Stimulated activated CD4-positive, alpha-beta T cell treated with anti-CD3 and anti-CD28 coated beads, Interleukin-1b, Interleukin-23, amount 100 ng/mL, for 48 hours (primary cell): ENCODE measurements at places on chromosomes 4 and X.

DNA sequence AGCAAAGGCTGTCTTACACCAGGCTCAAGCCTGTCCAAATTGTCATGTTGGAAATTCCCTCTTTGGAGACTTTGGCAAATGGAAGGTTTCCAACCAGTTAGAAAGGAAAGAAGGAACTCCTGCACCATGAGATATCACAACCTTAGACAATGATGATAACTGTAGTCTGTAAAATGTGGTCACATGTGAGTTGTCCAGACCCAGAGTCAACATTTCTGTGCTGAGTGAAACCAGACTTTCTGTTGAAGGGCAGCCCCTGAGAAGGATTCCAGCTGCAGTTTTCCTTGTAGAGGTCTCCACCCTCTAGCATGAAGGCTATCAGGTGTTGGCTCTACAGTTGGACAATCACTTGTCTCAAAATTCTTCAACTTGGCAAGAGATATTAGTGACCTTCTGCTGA is 82.4 kb downstream of the SOX3 start:
- DNase-seq = no peak

DNA sequence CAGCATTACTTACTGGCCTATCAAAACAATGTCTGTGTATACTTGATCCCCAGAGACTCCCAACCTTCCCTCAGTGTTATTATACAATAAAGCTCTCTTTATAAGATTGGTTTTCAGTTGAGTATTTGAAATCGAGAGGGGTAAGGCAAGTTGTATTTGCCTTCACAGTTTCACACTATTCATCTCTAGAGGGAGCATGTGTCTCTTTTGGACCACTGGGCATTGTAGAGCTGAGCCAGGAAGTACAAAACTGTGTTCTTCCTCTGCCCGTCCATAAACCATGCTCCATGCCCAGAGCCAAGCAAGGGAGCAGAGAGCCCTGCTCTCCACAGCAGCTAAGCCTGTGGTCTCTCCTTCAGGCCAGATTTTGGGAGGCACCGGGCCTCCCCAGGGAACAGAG is 61.5 kb upstream of the HHIP start:
- no peak for DNase-seq

GRCh38 chrX:30618160-30618765 is 35.0 kb upstream of the GK start:
- DNase-seq = no peak

DNA sequence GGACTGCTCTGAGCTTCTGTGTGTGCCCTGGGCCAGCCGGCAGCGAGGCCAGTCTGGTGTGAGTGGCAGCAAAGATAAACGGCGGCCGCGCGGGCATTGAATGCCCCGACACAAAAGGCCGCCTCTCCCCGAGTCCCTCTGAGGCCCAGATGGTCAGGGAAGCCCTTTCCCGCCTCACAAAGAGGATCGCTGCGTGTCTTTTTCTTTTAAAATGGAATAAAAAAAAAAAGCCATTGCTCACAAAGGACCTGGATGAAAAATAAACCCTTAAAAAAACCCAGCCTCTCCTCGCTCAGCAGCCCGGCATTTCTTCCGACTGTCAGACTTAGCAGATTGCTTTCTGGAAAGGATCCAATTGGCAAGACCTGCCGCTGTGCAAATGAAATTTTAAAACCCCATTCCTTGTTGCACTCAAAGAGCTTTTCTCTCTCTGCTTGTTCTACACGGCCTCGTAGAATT is 578.7 kb downstream of the BCOR start:
- DNase-seq = no peak
